ENCODE measurements at places on chromosomes 5 and 9. TPM values are rescaled to one million over a fixed set of nuclear protein-coding genes. Genes with fewer than 3 reads are reported as not detected.

- no peak for DNase-seq
Observed at GRCh38 chr5:118736396-118736795, 252.0 kb downstream of the DTWD2 start.

Gene MEIKIN
- total RNA-seq, result not detected

Gene IGFBPL1
- total RNA-seq, result not detected

Gene CRB2
- 0.05 TPM for total RNA-seq

Gene ECM2
- 16.3 TPM for total RNA-seq

Gene OBP2B
- total RNA-seq, result not detected

Gene FRMD3
- total RNA-seq, result 16.8 TPM

Measured in ureter (tissue), 1 donor.